T-helper 2 cell (primary cell): ENCODE measurements at places on chromosomes 7 and 10.

GRCh38 chr10:29613791-29614190, 21.0 kb downstream of the SVIL start:
- no peak for DNase-seq

GRCh38 chr10:69715899-69716606, 85.7 kb upstream of the COL13A1 start:
- no peak for DNase-seq

GRCh38 chr10:103814626-103815370, 40.6 kb downstream of the SH3PXD2A start:
- DNase-seq: no peak

GRCh38 chr10:132790934-132791829, 5.2 kb upstream of the NKX6-2 start:
- DNase-seq: no peak

- DNase-seq: no peak
Observed at GRCh38 chr7:66586181-66586580, 42.5 kb upstream of the KCTD7 start.

GRCh38 chr7:39952803-39953202, 2.7 kb downstream of the CDK13 start:
- no peak for DNase-seq

DNA sequence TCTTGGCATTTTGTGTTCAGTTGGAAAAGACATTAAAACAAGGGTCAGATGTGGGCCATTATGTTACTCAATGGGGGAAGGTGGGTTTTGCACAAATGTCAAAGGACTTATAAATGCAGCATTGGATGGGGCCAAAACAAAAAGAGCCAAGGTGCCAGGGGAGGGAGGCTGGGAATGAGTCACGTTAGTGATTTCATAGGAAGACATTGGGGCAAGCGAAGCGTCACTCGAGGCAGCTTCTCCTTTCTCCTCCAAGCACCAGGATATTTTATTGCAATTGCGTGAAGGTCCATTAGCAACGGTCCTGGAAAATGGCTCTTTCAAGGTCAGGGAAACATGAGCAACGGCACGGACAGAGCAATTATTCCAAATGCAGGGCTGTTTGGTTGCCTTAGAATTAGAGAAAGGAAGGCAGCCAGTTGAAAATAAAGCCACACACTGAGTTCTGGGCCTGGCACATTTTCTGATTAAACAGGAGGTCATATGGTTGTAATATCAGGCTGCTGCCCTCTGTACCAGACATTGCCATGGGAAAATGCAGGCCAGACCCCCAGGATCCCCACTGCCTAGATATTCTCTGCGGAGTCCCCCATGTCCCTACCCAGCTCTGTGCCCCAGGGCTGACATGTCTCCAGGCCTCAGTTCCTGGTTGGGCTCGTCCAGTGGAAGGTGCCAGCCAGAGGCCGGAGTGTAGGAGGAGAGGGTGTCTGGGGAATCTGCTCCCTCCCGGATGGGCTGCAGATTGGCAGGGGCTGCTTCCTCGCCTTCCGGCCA, 63.3 kb upstream of the NANOS1 start:
- DNase-seq: no peak

DNA sequence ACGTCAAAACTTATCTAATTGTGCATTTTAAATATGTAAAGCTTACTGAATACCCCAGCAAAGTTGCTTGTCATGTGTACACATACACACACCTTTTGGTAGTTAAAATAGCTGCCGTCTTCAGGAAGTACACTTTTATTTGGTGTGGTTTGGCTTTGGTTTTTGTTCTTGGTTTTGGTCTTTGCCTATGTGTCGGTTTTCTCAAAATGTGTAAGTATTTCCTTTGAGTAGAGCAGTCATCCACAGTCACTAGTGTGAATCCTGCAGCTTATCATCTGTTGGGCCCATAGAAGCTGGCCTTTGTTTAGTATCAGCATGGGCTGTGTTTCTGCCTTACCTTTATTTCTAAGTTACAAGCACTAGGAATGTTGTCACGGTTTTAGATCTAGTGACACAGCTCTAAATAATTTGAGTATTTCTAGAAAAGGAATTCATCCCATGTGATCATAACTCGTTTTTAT, 35.3 kb downstream of the NET1 start:
- peak; percentile 4 for DNase-seq
